Activated T-cell treated with anti-CD3 and anti-CD28 coated beads, Interleukin-2, amount 50 U/mL, for 72 hours (primary cell): ENCODE measurements at places on chromosomes 4 and X. TPM values are rescaled to one million over a fixed set of nuclear protein-coding genes. Genes with fewer than 3 reads are reported as not detected.

CT45A3 gene
- total RNA-seq, result not detected

DNA sequence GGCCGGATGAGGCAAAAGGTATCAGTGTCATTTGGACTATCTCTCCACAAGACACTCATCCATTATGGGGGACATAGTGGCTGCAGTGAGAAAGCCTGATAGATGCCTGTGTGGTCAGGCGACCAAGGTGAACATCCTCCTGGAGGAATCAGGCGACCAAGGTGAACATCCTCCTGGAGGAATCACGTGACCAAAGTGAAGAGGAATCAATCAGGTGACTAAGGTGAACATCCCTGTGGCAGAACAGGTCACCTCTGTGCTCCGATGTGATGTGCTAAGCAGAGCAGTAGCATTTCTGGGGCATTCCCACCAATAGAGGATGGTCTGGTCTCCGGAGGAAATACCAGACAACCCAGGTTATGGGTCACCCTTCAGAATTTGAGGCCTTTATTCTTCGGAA is 44.0 kb downstream of the RNF212 start:
- no peak overlapping the region for H3K4me3 ChIP-seq
- peaks cover 15% of the 10 kb centered on the region for H3K4me1 ChIP-seq
- H3K27ac ChIP-seq, result no peak overlapping the region
- DNase-seq, result no peak

DDX53 gene
- not detected for total RNA-seq

- no peak for DNase-seq
- H3K27ac ChIP-seq, result no peak overlapping the region
- no peaks in the 10 kb centered on the region for H3K4me1 ChIP-seq
- no peaks in the 10 kb centered on the region for H3K36me3 ChIP-seq
- no peak overlapping the region for H3K4me3 ChIP-seq
These were observed 55.9 kb downstream of the FHDC1 start for GRCh38 chr4:152992027-152992426.
